Suppressor macrophage treated with lipopolysaccharide for 1 hour (primary cell): ENCODE measurements at places on chromosomes 16 and 17.

DNA sequence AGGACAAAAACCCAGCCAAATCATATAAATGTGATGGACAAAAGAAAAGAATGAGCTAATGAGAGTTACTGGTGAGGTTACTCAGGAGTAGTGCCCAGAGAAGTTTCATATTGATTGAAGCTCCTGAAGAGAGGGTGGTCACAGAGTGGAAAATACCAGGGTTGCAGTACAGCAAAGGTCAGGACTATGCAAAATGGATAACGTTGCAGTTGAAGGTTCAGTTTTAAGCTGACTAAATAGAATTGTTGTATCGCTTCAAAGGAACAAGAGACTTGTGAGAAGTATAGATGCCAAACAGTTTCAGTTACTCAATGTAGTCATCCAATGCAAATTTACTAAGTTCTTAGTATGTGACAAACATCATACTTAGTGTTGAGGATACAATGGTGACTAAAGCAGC is 47.1 kb downstream of the ABCA8 start:
- DNase-seq: peak; percentile 32

DNA sequence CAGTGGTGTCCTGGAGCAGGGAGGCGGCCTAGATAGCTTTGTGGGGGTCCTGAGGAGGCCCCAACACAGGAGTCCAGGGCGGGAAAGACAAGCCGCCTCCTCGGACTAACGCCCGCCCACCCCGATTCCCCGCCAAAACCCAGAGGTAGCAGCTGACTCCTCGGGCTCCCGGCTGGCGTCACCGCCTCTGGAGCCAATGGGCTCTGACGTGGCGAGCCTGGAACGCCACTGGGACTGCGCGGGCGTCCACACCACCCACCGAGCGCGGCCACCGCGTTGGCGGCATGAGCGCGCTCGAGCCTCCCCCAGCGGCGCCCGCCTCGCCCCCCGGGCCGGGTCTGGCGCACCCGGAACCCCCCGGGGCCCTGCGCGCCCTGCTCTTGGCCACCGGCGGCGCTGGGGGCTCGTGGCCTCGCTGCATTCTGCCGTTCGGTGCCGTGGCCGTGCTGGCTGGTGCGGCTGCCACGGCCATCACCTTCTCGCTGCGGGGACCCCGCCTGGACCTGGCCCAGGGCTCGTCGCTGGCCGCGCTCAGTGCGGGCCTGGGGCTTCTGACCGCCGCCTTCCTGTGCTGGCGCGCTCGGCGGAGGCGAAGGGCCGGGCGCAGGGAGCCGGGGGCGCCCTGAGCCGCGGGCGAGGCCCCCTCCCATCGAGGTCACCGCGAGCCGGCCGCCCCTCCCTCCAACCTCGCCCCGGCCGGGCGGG is 3.4 kb upstream of the NTN3 start:
- peak; percentile 69 for DNase-seq

- DNase-seq: no peak
These were observed 32.5 kb downstream of the IST1 start for GRCh38 chr16:71927787-71928186.

GRCh38 chr17:67635681-67636080 is 82.1 kb upstream of the NOL11 start:
- DNase-seq: no peak

DNA sequence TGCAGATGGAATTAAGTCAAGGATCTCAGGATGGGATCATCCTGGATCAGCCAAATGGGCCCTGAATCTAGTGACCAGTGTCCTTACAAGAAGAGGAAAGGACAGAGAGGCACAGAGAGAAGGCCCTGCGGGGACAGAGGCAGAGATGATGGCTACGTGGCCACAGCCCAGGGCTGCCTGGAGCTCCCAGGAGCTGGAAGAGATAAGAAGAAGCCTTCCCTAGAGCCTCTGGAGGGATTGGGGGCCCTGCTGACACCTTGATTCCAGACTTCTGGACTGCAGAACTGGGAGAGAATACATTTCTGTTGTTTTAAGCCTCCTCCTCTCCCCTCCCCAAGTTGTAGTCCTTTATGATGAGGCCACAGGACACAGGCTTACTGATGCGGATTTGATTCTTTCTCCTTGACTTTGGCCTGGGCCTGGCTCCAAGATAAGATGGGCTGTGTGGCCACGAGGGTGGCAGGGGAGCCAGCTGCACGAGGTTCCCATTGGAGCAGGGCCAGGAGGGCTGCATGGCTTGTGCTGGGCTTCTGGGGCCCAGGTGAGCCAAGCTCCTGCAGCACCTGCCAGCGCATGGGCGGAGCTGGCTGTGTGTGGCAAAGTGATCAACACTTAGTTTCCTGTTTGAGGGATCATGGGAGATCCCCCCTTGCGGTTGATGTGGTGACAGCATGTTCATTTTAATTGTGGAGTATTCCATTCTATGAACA is 146.1 kb downstream of the IRF8 start:
- DNase-seq: no peak

DNA sequence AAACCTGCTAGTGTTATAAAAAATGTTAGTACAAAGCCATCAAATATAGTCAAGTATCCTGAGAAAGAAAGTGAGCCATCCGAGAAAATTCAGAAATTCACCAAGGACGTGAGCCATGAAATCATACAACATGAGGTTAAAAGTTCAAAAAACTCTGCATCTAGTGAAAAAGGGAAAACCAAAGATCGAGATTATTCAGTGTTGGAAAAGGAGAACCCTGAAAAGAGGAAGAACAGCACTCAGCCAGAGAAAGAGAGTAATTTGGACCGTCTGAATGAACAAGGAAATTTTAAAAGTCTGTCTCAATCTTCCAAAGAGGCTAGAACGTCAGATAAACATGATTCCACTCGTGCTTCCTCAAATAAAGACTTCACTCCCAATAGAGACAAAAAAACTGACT is 31.7 kb downstream of the RBBP6 start:
- DNase-seq: peak; percentile 53

DNA sequence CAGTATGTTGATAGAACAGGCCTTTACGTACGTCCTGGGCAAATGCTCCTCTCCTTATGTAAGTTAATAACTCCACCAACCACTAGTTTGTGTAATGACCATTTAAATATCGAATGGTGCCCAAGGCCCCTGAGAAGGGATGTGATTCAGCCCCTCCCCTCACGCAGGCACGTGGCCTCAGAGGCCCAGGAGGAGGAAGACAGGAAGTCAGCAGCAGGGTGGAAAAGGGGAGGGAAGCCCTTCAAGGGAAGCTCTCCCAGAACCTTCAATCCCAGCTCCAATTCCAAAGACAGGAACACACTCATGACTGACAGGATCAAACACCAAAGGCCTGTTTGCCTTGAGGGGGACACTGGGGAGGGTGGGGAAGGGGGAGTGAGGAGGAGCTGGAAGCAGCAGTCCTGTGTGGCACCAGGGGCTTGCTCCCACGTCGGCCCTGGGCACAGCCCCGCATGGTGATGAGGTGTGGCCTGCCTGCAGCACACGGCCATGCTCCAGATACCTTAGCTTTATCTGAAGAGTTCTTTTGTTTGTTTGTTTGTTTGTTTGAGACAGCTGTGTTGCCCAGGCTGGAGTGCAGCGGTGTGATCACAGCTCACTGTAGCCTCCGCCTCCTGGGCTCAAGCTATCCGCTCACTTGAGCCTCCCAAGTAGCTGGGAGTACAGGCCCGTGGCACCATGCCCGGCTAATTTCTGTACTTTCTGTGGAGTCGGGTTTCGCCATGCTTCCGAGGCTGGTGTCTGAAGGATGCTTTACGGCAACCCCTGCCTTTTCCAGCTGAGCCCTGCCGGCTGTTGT is 105.0 kb downstream of the ZNF778 start:
- DNase-seq: peak; percentile 43

- no peak for DNase-seq
These were observed 5.0 kb upstream of the DCTPP1 start for GRCh38 chr16:30434852-30435251.

DNA sequence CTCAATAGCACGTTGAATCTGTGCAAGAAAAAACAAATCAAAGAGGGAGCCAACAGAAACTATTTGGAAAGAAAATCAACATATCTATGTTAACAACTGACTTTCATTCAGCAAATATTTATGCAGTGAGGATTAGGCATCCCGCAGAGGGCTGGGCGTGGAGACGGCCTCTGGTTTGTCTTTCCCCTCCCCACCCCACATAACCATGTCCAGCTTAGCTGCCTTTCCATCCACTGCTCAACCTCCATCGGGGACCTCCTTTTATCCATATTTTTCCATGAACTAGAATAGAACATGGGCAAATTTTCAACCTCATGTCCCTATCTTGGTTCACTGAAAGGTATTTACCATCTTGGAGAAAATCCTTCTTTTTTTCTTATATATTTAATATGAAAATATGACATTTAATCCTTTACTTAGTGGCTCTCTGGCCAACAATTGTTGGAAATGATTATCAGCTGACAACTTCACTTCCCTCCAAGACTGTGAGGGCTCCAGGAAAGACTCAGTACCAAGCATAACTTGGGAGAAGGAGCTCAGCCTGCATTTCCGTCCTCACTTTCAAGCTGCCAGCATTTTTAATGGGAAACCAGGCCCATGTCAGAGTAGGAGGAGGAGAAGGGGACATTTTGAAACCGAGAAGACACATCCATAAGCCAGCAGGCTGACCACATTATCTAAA is 462.6 kb upstream of the MAF start:
- no peak for DNase-seq

DNA sequence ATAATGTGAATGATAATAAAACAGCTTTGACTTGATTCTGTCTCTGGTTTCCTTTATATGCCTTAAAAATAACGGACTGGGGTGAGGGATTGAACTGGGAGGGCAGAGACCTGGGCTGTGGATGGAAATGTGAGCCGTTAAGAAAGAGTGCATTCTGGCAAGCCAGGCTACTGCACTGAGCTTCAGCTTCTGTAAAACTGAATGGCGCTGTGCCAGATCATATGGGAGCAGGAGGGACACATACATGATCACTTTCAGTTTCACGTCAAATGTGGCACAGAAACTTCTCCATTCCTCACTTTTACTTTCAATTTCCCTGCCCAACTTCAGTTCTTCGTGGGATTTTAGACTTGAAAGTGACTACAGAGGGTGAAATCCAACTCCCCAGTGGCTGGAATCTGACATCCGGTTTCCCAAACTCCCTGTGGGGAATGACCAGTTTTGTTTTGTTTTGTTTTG is 1.1 kb downstream of the MT2A start:
- peak; percentile 98 for DNase-seq
